Cerebellar nuclear complex (tissue), 1 donor: ENCODE measurements at places on chromosomes 4 and X.

DNA sequence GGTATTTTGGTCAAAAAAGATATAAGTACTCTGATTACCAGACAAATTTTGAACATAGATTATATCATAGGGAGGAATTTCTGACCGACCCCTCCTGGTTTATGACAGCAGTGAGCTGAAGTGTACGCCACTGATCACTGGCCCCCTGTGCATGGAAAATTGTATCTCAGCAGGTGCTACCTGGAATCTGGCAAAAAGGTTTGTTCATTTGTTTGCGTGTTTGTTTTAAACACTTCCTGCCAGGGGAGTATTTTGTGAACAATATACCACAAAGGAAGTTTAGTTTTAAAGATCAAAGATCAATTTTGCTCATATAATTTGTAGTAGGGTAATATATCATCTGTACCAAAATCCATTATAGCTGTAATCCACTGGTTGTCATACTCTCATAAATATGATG is 219.7 kb upstream of the TENM3 start:
- DNase-seq = no peak

DNA sequence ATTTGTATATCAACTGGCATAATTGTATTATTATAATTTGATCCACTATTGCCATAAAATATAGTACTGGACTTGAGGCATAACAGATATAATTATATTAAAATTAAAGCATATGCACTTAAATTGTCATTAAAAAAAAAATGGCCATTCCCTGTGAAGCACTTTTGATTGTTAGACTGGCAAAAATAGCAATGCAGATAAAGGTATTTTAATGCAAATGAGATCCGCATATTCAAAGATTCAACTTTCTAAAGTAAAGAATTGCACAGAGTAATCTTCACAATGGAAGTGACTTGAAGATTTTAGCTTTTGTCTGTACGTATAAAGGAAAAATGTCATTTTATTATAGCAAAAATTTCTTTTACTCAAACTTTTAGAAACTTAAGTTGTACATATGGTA is 871.8 kb upstream of the PABPC4L start:
- DNase-seq = no peak

GRCh38 chrX:45266456-45266855 is 65.8 kb upstream of the DIPK2B start:
- no peak for DNase-seq

DNA sequence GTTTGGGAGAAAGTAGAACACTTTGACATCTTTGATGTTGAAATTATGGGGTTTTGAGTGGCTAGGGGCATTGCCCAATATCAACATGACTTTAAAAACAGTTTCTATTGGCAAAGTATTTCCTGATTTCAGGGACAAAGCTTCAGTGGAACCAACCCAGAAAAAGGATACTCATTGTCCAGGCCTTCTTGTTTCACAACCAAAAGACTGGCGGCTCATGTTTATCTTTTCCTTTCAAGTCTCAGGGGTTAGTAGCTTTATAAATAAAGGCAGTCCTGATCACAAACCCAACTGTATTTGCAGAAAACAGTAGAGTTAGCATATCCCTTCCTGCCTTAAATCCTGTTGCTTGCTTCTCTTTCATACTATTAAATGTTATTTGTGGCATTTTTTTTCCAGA is 119.1 kb downstream of the SLITRK2 start:
- no peak for DNase-seq

- no peak for DNase-seq
These were observed 17.5 kb downstream of the FAM184B start for GRCh38 chr4:17763931-17764330.

GRCh38 chrX:15854080-15854655 is 445 bp downstream of the AP1S2 start:
- no peak for DNase-seq
